ENCODE measurements at places on chromosomes 16 and 17.

DNA sequence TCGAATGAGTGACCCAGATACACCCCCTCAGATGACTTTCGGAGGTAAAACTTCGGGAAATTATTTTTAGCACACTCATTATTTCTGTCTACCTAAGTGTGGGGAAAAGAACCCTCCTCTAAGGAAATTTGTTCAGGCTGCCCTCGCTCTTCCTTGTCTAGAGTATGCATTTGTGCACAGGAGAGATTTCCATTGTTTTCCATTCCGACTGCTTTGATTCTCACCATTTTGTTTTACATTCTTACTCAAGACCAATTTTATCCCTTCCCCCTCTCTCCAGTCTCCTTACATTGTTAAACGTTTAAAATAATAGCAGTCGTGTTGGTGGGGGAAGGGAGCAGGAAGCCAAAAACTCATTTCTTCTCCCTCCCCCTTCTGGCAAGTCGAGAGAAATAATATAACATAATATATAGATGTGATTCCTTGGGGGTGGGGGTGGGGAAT is 1.5 kb upstream of the CHD3 start:
- no peak for DNase-seq

- no peak for DNase-seq
These were observed 421 bp downstream of the STAT3 start for GRCh38 chr17:42387661-42388380.

DNA sequence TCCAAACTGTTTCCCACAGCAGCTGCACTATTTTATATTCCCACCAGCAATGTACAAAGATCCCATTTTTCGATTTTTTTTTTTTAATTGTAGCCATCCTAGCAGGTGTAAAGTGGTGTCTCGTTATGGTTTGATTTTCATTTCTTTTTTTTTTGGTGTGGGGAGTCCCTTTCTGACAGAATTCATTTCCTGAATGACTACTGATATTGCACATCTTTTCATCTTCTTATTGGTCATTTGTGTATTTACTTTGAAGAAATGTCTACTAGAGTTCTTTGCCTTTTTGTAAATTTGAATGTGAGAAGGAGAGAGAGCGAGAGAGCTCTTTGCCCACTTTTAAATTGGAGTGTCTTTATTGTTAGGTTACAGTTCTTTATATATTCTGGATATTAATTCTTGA is 14.0 kb downstream of the CYB5B start:
- DNase-seq: no peak

- DNase-seq: peak; percentile 71
These were observed 28.2 kb upstream of the KPNB1 start for GRCh38 chr17:47621293-47622179.

DNA sequence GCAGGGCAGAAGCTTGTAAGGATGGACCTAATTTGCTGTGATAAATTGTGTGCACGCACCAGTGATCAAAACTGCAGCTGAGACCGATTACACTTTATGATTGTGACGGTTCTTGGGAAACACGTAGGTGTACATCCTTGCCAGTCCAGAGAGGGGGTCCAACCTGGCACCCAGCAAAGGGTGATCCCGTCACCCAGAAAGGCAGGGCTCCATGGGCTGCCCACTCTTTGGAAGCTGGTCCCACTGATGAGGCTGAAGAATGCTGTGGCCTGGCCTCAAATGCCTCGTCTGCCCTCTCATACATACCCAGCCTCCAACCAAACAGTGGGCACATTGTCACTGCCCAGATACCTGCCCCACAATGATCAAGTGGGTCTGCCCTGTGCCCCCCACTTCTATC is 132.0 kb downstream of the C16orf78 start:
- DNase-seq: no peak

GRCh38 chr16:11482946-11483748 is 103.6 kb downstream of the LITAF start:
- no peak for DNase-seq

- DNase-seq: no peak
These were observed 122.3 kb downstream of the ABCC1 start for GRCh38 chr16:16071631-16072244.

- no peak for DNase-seq
These were observed 3.8 kb downstream of the PRR29 start for GRCh38 chr17:64001763-64002529.

DNA sequence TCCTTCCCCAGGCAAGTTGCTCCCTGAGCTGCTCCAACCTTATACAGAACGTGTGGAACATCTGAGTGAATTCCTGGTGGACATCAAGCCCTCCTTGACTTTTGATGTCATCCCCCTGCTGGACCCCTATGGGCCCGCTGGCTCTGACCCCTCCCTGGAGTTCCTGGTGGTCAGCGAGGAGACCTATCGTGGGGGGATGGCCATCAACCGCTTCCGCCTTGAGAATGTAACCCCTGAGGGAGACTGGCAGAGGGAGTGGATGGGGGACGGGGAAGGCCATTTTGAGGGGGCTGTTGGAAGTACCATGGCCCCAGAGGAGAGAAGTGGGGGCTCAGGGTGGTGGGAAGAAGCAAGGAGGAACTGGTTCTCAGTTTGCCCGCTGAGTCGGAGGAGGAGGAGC is 2.0 kb downstream of the COASY start:
- DNase-seq: no peak

GRCh38 chr17:57442914-57443571 is 186.7 kb downstream of the MSI2 start:
- no peak for DNase-seq

GRCh38 chr17:69757688-69758430 is 317.2 kb upstream of the KCNJ16 start:
- no peak for DNase-seq

DNA sequence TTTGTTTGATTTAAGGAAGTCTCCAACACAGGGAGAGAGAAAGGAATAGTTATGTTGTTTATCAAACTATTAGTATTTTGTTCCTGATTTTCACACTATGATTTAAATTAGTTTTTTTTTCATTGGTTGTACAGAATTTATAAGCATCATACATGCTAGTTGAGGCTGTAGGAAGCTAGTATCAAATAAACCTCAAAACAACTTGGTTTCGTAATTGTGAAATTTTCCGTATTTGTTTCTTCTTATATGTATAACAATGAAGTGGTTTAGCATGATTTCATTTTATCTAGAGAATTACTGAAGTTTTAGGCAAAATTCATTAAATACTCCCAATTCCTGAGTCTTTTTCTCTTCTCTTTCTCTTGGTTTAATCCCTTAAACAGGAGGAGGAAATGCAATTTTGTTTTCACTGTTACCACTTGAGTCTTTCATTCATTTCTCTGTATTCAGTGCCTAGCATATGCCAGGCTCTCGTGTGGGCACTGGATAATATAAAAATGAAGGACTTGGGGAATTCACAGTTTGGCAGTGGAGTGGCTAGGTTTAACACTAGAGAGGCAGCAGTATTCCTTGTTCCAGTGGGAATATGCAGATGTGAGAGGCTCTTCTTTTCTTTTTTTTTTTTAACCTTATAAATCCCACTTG is 1.8 kb downstream of the CYLD start:
- DNase-seq: no peak

DNA sequence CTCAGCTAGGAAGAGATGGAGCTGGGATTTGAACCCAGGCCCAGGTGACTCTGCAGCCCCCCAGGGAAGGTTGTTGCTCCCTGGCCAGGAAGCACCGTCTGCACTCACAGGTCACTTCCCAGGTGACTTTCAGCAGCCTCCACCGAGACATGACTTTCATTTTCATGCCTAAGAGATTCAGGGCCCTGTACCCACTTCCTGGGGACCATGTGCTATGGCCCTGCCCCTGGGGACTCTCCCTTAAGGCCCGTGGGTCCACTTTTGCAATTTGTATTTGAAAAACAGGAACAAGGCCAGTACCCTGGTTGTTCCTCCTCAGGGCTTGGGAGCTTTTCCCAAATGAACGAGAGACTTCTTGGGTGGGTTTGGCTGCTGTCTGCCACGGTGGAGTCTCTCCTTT is 191.0 kb downstream of the IRF8 start:
- no peak for DNase-seq

DNA sequence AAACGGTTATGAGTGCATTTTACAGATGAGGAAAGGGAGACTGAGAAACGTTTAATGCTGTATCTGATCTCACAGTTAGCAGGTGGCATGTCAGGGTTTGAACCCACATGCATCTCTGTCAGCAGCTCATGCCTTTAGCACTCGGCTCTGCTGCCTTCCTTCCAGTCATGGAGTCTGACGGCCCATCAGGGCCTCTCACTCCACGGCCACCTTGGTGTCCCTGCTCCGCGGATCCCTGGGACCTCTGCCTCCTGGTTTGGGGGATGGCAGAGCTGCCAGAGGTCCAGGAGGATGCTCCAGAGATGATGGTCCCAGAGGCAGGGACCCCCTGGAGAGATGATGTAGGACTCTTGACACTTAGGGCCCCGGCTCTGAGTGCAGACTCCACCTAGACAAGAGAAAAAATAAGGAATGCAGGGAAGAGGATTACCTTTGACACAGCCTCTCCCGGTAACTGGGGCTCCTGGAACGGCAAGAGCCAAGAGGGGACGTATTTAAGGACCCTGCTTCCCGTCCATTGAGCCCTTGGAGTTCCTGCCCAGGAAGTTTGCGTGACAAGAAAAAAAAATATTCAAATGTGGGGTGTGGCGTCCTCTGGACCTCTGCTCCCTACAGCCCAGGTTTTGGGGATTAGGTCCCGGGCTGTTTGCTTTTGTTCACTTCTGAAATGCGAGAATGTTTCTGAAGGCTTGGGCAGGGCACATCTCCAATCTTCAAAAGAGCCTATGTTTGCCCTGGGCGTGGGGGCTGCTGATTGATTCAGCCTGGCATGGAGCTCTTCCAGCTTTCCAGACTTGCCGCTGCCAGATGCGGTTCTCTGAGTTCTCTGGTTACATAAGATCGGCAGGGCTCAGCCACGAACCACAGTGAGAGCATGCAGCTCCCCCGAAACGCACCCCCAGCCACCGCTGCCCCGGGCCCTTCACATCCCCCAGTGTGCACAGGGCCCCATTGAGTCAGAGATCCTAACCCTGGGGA is at the start of gene ALDH3A1:
ALDH3A1 (minus strand) TSS at position 470 of the 978 bp plus-strand sequence. CDS start 3,169 bp downstream, outside the sequence.
- DNase-seq: no peak

- no peak for DNase-seq
These were observed 7.3 kb downstream of the FMNL1 start for GRCh38 chr17:45228763-45229539.

- no peak for DNase-seq
These were observed 23.8 kb downstream of the SPG7 start for GRCh38 chr16:89531821-89532526.

DNA sequence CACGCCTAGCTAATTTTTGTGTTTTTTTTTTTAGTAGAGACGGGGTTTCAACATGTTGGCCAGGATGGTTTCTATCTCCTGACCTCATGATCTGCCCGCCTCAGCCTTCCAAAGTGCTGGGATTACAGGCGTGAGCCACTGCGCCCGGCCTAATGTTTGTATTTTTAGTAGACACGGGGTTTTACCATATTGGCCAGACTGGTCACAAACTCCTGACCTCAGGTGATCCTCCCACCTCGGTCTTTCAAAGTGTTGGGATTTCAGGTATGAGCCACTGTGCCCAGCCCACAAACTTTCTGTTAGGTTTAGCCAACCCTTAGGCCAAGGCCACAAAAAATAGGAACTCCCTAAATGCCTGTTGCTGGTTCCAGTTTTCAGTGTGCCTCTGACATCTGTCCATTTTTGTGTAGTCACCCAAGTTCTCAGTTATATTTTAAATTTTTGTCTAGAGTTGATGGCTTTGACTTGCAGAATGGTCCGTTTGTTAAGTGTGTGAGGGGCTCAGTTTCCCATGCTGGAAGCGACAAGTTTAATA is 12.7 kb downstream of the CCL16 start:
- DNase-seq: no peak

DNA sequence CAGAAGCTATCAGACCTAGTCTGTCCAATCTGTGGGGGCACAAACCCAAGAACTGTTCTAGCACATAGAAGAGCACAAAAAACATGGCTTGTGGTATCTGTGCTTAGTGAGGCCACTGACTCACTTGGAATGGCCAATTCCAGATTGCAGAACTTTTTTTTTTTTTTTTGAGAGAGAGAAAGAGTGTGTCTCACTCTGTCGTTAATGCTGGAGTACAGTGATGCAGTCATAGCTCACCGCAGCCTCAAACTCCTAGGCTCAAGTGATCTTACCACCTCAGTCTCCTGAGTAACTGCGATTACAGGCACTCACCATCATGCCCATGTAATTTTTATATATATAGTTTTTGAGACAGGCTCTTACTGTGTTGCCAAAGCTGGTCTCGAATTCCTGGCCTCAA is 77.2 kb upstream of the CLEC3A start:
- no peak for DNase-seq

DNA sequence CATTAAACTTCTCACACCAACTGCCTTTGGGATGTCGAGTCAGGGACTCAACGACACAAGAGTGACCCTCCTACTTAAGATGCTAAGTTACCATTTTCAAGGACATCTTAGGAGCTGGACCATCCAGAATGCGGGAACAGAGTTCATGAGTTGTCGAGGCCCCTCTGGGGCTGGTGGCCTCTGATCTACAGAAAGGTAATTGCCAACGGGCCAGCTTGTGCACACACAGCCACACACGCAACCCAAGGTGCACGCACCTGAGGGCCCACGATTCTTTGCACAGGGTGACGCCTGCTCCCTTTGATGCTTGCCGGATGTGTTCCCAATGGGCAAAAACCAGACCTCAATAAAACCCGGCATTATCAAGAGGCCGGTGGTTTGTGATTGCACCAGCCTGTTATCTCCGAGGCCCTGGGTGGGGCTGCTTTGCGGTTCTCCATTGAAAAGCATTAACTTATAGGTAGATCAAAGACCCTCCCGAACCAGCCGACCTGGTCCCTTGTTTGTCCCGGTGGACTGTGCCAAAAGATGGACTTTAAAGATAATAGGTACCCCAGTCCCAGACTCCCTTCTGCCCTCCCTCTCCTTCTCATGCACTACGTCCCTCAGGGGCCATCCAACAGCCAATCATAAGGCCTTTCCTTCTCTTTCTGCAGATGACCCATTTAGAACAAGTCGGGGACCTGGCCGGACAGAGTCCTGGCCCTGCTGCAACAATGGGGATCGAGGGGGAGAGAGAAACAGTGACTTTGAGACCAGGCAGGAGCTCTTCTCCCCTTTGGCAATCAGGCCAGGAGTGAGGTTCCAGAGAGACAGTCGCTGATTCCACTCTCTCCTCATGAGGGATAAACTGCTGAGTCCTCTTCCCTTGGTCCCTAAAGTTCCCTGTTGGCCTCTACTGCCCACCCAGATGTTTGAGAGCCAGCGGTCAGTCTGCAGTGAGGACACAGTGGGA is 292.5 kb downstream of the SOX9 start:
- DNase-seq: no peak

DNA sequence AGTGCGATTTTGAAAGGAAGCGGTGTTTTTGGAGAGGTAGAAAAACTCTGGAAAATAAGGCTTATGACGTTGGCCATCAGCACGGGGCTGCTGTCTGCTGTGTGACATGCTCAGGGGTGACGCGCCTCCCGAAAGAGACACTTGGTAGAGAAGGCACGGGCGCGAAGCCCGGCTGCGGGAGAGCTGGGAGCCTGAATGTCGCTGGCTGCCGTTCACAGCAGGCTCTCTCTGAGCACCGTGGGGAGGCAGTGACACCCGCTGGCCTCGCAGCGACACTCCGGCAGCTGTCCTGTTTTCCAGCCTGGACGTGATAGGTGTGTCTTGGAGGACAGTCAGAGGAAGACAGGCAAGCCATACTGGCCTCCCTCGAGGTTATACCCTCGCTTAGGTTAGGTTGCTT is 759.1 kb upstream of the RBFOX1 start:
- no peak for DNase-seq

Measured in iPS DF 19.7 (cell line).